ENCODE measurements at places on chromosomes 6 and 20. TPM values are rescaled to one million over a fixed set of nuclear protein-coding genes. Genes with fewer than 3 reads are reported as not detected.

Gene SPEF1
- under 0.01 TPM for total RNA-seq

DNA sequence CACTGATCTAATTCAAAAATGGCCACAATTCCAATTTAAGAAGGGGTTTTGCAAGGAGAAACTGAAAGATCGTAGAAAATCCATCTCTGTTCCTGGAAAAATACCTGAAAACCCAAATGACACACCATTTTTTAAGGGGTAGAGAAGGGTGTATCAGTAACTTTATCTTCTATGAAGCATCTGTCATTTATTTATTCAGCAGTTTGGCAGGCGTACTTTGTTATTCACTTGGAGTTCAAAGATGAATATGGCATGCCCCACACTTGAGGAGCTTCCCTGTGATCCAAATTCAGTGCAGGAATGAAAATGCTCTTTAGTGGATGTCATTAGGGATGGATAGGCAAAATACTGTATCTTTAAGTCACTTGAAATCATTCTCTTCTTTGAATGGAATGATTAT, 7.2 kb downstream of the HINT3 start:
- DNase-seq: no peak

DNA sequence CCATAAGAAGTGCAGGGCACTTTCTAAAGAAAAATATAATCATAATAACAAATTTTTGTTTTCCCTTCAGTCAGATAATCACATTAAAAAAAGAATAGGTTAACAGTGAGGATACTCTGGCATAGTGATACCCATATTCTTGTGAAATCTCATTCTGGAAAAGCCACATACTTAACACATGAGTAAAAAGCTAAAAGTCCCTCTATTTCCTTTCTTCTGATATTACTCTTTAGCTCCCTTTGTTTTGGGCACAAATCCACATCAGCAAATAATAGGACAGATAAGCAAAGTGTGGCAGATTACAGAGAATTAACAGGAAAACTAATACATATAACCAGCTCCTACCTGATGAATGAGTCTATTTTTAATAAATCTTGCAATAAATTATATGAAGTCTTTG, 15.8 kb downstream of the SHPRH start:
- DNase-seq: no peak

DNA sequence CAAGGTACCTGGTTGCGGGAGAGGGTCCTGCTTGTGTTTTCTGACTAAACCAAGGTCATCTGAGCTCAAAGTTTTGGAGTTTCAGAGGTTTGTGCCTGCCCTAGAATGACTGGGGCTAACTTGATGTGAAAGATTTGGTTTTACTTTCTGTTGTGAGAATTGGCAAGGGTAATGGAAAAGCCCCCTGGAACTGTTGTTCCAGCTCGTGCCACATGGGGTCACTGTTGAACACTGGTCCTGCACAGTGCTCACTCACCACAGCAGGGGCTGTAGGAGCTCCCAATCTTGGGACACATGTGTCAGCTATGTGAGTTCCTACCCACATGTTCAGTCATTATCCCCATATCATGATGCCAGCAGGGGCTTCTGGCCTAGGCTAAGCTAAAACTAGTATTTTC, 6.5 kb downstream of the TGM6 start:
- peak; percentile 47 for DNase-seq

- peak; percentile 28 for DNase-seq
Measured at GRCh38 chr20:35828434-35828833, 56.6 kb downstream of the PHF20 start.

Gene ARFGEF3
- total RNA-seq: 2.5 TPM

- DNase-seq: no peak
Measured at GRCh38 chr6:35377002-35377401, 34.6 kb downstream of the PPARD start.

Gene KCNQ2
- total RNA-seq: not detected

GRCh38 chr6:41970436-41970846, 28.8 kb upstream of the CCND3 start:
- peak; percentile 16 for DNase-seq

DNA sequence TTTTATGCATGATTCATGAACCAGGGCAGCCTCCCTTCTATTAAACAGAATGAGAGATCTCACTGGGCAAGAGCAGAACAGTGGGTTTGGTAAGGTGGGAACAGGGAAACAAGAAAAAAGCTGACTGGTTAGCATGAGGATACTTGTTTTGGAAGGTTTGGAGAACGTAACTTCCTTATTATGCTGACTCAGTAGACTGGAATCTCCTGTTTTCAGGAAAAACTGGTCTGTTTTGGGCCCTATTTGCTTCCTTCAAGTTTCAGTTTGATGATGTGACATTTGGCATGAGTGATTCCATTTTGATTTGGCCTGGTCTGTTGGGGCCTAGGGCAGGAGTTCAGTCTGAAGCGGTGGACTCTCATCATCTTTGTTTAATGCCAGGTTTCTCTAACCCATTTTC, 172.0 kb downstream of the MYLK4 start:
- DNase-seq: peak; percentile 45

- DNase-seq: no peak
Measured at GRCh38 chr20:46708172-46708860, 1.1 kb upstream of the SLC2A10 start.

Gene SIRPD
- total RNA-seq: not detected

GRCh38 chr6:154515826-154516225, 5.3 kb upstream of the CNKSR3 start:
- peak; percentile 92 for DNase-seq

GRCh38 chr6:95325916-95326315, 251.4 kb upstream of the MANEA start:
- DNase-seq: no peak

DNA sequence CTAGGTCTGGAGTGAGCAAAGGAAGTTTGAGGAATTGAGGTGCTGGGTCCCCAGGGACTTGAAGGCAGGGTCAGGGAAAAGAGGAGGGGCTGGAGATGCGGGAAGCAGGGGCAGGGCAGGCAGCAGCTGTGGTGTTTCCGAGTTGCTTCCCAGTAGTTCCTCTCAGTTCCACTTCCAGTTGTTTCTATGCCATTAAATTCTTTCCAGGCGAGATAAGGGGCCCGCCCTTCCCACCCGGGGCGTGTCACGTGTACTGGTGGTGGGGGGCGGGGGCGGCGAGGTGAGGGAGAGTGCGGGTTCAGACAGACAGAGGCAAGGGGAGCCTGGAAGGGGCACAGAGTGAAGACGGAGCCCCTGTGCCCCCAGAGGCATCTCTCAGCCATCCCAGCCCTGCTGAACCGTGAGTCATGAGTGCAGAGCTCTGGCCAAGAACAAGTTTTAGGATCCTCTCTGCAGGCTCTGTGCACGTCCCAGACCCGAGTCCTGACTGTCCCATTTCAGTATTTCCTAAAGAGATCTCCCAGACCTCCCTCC, 977 bp downstream of the TNXB start:
- peak; percentile 33 for DNase-seq

GRCh38 chr6:51542475-51542874, 544.9 kb downstream of the PKHD1 start:
- no peak for DNase-seq

Gene RSPH4A
- 0.89 TPM for total RNA-seq

DNA sequence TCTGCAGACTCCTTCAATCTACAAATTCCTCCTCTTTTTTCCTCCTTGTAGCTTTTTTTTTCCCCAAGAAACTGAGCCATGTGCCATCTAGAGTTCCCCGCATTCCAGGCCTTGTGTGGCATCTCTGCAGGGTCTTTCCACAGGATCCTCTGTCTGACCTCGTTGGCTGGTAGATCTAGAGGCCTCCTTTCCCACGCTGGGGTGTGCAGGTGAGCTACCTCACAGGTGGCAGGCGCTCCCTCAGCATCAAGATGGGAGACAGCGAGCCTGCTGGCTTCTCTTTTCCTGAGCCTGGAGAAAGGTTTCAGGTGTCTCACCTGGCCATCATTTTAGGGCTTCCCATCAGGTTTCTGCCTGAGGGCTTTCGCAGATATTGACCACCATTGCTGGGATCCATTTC, 9.6 kb upstream of the NELFCD start:
- no peak for DNase-seq

GRCh38 chr6:20038410-20039204, 173.7 kb downstream of the MBOAT1 start:
- DNase-seq: no peak

DNA sequence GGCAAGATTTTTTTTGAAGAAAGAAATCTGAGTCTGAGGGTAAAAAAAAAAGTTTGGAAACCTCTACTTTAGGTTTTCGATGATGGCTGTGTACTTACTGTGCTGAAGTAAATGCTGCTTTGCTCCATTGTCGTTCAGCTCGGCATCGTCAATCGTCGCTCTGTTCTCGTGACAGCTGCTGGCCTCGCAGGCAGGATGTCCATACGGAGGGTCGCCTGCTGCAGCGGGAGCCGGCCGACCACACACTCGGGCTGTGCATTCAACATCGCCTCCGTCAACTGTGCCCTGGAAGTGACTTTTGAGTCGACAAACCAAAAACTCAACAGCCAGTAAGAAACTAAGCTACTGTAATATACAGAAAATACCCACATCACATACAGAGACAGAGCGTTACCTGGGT, 53.1 kb upstream of the SMOC2 start:
- no peak for DNase-seq

DNA sequence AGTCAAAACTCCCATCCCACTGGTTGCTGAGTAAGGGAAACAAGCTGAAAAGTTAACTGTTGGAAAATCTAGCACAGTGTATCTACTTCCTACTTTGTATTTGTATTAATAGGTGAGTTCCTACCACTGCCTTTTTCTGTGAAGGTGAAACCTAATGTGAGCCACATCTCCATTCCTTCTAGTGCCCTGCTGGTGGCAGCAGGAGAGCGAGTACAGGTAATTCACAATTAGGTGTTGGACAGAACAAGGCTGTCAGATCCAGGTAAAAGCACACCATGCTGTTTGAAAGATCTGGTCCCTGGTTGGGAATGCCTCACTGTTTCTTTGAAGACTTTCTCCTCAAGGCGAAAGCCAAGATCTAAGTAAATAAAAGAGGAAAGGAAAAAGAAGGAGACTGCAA, 528.4 kb downstream of the PKHD1 start:
- DNase-seq: no peak

DNA sequence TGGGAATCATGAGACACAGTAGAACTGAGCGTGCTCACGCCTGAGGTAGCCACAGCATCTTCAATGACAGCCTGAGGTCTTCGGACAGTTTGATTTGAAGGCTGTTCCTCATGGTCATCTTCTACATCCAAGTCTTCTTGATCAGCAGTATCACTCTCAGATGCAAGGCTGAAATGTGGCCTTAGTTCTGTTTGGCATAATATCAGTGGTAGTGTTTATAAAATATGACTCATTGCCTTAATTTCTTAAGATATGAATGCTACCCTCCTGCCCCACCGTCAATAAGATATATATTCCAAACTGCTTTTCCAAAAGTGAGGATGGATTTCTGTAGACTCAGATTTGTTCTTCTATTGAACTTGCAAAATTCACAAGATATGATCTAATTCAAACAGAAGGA, 17.5 kb upstream of the MAP7 start:
- no peak for DNase-seq

DNA sequence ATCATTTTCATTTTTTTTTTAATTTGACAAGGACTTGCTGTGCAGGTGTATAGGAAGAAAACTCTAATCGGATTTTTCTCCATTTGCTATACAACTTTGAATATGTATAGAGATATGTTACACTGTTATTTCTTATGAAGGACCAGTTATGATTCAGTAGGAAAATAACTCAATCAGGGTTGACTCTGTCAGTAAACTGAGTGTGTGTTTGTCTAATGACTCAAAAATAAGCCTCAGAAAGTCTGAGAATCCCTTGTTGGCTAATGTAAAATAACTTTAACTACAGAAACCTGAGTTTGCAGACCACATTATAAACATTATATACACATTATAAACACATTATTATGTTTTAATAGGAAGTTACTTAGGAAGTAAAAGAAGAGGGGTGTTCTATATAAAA, 352.6 kb downstream of the RIMS1 start:
- DNase-seq: no peak

Gene OPN5
- total RNA-seq: not detected

- no peak for DNase-seq
Measured at GRCh38 chr20:5153152-5153467, 26.3 kb downstream of the CDS2 start.

GRCh38 chr20:20065361-20065760, 13.0 kb downstream of the CFAP61 start:
- no peak for DNase-seq

Measured in dermis microvascular lymphatic vessel endothelial cell (primary cell).